Activated CD4-positive, alpha-beta memory T cell treated with anti-CD3 and anti-CD28 coated beads, Interleukin-2, amount 10 ng/mL, durations not matched to agents 7 days and 5 days (primary cell): ENCODE measurements at places on chromosomes 11 and 22. TPM values are rescaled to one million over a fixed set of nuclear protein-coding genes. Genes with fewer than 3 reads are reported as not detected.

Gene ALDH3B1
- not detected for total RNA-seq

Gene SCN4B
- total RNA-seq = not detected

Gene VWCE
- total RNA-seq = 0.98 TPM

Gene MUC5AC
- total RNA-seq = not detected

Gene MB
- total RNA-seq = not detected

Gene MPPED2
- total RNA-seq = not detected

Gene PIK3IP1
- total RNA-seq = 56.4 TPM

Gene MS4A5
- not detected for total RNA-seq

Gene SMC1B
- total RNA-seq = 0.81 TPM

Gene APOBEC3H
- total RNA-seq = 128 TPM

Gene KCNQ1
- 15.0 TPM for total RNA-seq

Gene TNNT3
- total RNA-seq = 6.6 TPM

Gene TOLLIP
- total RNA-seq = 36.8 TPM

Gene SLC22A6
- total RNA-seq = not detected

Gene SERHL2
- total RNA-seq = 0.81 TPM

Gene NXPE2
- total RNA-seq = not detected

Gene NCF4
- total RNA-seq = 59.9 TPM

Gene ARHGAP8
- total RNA-seq = 0.70 TPM

Gene CLDN5
- 0.38 TPM for total RNA-seq

Gene MFRP
- not detected for total RNA-seq

Gene MIOX
- total RNA-seq = 0.48 TPM

Gene CALCA
- total RNA-seq = not detected

Gene CFAP300
- total RNA-seq = not detected

Gene LRRC56
- 2.5 TPM for total RNA-seq

Gene TRMU
- 71.7 TPM for total RNA-seq
